ENCODE measurements at places on chromosomes 6 and 20.

GRCh38 chr20:32332614-32333013 lies 25.5 kb upstream of the ASXL1 start:
- no peak for DNase-seq

DNA sequence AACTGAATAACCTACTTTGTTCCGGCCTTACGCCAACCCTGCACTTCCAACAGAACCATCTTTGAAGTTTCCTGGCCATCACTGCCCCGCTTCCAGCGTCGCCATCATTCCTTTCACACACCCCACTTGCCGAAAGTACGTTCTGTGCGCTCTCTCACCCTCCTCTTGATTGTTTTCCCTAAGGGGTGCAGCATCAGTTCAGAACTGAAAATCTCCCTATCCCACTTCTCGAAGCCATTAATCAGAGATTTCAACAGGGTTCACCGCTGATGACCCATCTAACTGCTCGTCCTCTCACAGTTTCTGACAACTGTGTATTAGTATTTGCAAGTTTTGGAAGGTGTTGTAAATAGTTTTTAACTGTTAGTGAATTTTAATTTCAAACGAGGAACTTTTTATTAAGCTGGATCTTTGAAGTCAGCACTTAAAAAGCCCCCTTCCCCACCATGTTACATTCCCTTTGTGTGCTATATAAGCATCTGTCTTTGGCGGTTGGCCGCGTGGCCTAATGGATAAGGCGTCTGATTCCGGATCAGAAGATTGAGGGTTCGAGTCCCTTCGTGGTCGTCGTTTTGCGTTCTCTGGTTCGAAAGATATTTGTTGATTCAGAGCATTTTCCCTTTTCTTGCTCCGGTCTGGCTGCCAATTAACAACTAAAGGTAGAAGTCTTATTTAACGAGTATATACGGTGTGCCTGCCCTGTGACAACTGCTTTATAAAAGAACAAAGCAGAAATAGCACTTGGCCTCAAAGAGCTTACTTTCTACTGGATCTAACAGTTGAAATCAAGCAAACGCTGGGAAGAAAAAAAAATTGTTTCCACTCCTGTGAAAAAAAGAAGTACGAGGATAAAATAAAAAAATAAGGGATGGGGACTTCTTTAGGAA lies 42.6 kb downstream of the TRIM27 start:
- DNase-seq: peak; percentile 95

DNA sequence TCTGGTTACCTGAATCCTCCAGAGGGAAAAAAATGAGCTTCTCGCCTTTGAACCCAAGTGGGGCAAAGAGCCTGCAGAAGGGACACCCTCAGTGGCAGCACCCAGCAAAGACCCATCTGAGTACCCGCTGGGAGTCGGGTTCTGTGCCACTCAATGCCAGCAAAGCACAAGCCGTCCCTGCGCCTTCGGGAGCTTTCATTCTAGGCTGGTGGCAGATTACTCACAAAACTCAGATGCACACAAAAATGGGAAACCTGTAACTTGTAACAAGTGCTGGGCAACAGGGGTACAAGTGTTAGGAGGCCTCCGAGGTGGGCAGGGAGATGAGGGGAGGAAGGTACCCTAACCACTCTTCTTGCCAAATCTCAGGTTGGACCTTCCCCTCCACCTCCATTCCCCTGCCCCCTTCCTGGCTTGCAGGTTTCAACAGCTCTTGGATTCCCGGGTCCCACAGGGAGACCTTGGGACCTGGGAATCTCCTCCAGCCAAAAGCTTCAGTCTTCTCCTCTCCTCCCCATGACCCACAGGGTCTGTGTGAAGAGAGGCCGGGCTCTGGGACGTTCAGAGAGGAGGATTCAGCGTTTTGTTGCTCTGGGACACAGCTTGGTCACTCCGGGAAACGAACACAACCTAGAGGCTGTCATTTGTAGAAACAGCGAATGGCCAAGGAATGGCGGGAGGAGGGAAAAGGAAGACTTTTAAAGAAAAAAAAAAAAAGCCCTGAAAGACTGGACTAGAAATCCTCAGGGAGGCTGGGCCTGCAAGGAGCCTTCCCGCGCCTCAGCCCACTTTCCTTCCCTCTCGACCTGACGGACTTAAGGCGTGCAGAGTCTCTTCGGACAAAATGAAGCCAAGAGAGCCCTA lies 1.2 kb upstream of the PARD6B start:
- no peak for DNase-seq

DNA sequence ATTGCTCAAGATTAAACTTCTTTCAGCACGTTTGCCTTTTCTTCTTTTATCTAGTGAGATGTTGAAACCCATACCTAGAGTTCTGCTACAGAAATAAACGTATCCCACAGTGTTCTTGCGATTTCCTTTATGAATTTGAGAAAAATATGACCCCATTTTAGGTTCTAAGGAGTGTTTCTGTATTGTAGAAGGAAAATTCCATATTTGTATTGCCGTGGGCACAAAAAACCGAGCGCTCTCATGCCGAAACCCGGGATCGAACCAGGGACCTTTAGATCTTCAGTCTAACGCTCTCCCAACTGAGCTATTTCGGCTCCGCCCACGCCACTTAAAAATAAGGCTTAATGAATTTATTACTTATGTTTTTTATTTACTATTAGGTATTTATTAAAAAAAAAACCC lies 23.7 kb downstream of the ZNF311 start:
- DNase-seq: peak; percentile 95
